Activated CD8-positive, alpha-beta T cell treated with anti-CD3 and anti-CD28 coated beads, Interleukin-2, amount 10 ng/mL, durations not matched to agents 7 days and 5 days (primary cell): ENCODE measurements at places on chromosomes 5 and 9.

- no peak for DNase-seq
Measured at GRCh38 chr9:27771803-27772545, 198.7 kb upstream of the C9orf72 start.

GRCh38 chr9:123586275-123586674 is 230.3 kb downstream of the CRB2 start:
- no peak for DNase-seq

- DNase-seq: no peak
Measured at GRCh38 chr5:11814373-11814772, 89.9 kb downstream of the CTNND2 start.

GRCh38 chr9:16417161-16417560 is 453.3 kb downstream of the BNC2 start:
- DNase-seq: no peak

DNA sequence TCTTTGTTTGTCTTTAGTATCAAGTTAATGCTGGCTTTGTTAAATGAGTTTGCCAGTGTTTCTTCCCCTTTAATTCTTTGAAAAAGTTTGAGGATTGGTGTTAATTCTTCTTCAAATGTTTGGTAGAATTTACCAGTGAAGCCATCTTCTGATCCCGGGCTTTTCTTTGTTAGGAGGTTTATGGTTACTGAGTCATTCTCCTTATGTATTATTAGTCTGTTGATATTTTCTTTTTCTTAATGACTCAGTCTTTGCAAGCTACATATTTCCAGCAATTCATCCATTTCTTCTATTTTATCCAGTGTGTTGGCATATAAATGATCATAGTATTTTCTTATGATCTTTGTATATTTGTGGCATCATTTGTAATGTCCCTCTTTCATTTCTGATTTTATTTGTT is 74.5 kb upstream of the SPINK5 start:
- no peak for DNase-seq
